Renal pelvis (tissue), 12 donors: ENCODE measurements at places on chromosomes 5 and 9. TPM values are rescaled to one million over a fixed set of nuclear protein-coding genes. Genes with fewer than 3 reads are reported as not detected.

GNPDA1 gene
- polyA plus RNA-seq = 70.6 TPM

SLC6A3 gene
- polyA plus RNA-seq = 0.15 TPM

GRXCR2 gene
- polyA plus RNA-seq = not detected

RAB3C gene
- polyA plus RNA-seq = 1.9 TPM

PHF24 gene
- 0.13 TPM for polyA plus RNA-seq

PCDHGA2 gene
- 6.3 TPM for polyA plus RNA-seq

ASPN gene
- 10.0 TPM for polyA plus RNA-seq

DNA sequence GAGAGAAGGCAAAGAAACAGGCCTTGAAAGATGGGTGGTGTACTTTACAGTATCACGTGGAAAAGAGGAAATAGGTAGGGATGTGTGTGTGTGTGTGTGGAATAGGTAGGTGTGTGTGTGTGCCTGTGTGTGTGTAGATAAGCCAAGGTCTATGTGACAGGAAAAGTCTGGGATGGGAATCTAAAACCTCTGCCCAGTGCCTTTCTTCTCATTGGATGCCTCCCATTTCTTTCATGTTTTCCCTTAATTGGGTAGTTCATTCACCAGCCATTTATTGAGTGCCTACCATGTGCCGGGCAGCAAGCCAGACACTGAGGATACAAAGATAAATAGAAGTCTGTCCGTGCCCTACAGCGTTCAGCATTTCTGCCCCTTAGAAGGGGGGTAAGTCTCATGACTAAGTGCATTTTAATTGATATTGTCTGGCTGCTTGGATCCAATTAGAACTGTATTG is 1.0 kb downstream of the URM1 start:
- DNase-seq = no peak

DNA sequence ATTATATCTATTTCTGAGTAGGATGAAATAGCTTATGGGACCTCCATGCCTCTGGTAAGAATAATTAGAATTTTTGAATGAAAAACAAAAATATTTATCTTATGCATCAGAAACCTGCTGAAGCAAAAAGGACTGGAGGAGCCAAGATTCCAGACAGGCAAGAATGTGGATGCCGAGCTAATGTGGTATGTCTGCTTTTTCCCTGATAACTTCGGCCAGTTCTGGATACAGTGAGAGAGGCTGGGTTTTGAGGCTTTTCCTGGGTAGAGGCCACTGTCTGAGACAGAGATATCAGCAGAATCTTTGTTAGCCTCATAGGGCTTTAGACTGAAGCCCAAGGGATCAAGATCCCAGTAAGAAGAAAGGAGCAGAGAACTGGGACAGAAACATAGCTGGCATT is 5.2 kb upstream of the CTNND2 start:
- no peak for DNase-seq

- no peak for DNase-seq
These were observed 103.2 kb upstream of the VCAN start for GRCh38 chr5:83368319-83368718.

DNA sequence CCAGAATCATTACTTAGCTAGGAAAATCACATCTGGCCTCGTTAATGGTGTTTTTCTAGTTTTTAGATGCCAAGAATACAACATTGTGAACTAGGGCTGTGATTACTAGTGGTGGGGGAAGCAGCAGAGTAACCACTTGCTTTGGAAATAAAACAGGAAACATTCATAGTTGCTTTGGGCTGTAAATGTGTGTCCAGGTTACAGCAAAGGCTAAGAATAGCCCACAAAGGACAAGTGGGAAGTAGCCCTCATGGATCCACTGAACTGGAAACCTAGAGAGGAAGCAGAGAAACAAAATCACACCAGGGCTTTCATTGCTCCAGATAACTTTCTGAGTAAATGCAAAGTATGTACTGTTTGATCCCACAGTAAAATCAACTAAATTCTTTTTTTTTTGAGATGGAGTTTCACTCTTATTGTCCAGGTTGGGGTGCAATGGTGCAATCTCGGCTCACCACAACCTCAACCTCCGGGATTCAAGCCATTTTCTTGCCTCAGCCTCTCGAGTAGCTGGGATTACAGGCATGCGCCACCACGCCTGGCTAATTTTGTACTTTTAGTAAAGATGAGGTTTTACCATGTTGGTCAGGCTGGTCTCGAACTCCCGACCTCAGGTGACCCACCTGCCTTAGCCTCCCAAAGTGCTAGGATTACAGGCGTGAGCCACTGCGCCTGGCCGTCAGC is 56.2 kb upstream of the TNFSF15 start:
- DNase-seq = no peak

DNA sequence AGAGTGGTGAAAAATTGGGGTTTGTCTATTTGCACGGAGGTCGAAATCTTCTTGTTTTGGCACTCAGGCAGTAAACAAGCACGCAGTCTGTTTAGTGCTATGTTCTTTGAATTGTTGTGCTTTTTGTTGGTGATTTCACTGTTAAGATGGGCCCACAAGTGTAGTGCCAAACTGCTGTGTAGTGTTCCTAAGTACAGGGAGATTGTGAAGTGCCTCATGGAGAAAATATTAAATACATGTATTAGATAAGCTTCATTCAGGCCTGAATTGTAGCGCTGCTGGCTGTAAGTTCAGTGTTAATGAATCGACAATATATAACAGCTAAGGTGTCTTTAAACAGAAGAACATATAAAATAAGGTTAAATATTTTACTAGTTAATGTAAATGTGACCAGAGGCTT is 17.3 kb downstream of the SREK1 start:
- DNase-seq = no peak

DNA sequence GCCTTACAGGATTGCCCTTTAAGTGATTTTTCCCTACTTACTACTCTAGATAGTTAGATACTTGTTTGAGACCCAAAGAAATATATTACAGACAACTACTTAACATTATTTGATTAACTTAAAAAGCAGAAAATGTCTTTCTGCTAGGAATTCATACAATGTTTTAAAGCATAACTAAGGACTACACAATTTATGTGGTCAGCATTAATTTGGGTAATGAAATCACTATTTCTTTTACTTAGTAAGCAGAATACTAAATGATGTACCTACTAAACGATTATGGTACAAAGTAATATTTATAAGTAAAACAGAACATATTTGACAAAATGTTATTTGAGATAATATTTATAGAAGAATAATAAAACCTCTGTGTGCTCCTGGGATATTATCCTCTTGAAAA is 371.9 kb upstream of the ARRDC3 start:
- DNase-seq = no peak

DNA sequence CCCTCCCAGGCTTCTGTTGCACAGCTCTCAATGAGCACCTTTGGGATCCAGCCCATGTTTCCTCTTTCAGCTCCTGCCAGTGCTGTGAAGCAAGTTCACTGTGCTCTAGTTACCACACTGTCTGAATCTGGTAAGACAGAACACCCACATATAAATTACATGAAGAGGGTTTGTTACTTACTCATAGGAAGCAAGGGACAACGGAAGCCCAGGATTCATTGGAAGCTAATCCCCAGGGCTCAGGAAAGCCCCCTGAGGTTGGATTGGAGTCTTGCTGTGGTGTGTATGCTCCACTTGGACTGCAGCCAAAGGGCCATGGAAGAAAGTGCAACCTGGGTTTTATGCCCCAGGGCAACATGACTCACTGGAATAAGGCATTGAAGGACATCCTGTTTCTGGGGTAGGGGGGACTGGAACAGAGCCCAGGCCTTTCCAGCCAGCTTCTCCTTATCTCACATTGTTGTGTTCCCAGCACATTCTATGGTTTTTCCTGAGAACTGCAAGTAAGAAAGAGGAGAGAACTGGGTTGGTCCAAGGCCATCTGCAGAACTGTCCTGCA is 15.6 kb upstream of the CLK4 start:
- DNase-seq = no peak

- no peak for DNase-seq
These were observed 435.1 kb upstream of the ST8SIA4 start for GRCh38 chr5:101338226-101338625.

DNA sequence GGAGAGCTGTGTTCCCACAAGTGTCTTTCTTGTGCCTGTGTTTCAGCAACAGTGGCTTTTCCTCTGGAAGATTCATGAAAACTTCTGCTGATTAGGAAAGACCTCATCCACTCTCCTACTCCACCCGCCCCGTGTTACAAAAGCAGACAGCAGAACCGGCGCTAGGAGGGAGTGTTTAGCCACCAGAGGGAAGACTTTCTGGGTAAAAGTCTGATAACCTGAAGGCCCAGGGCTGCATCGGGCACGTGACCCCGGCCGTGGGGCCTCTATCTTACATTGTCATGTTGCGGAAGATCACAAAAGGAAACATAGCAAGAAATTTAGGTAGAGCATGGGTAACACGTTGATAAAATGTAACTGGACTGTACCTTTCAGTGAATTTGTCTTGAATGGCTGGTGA is 32.0 kb upstream of the DMRT2 start:
- DNase-seq = no peak

GRCh38 chr5:61163905-61164304 is 1.6 kb upstream of the SMIM15 start:
- DNase-seq = no peak

DNA sequence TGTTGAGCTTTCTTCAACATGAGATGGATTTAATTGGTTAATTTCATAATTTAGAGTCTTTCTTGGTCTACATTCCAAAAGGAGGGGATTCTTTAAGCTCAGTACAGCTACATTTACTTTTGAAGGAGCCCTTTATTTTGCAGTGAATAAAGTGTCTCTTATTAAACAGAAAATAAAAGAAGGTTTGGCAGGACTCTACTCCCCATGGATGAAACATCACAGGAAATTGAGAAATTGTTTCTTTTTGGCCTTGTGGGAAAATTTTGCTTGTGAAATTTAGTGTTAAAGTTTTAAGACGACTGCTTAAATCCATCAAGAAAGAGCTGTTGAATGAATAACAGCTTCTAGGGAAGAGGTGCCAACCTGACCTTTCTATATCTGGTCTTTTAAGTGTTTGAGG is 187.7 kb downstream of the NTRK2 start:
- no peak for DNase-seq

DNA sequence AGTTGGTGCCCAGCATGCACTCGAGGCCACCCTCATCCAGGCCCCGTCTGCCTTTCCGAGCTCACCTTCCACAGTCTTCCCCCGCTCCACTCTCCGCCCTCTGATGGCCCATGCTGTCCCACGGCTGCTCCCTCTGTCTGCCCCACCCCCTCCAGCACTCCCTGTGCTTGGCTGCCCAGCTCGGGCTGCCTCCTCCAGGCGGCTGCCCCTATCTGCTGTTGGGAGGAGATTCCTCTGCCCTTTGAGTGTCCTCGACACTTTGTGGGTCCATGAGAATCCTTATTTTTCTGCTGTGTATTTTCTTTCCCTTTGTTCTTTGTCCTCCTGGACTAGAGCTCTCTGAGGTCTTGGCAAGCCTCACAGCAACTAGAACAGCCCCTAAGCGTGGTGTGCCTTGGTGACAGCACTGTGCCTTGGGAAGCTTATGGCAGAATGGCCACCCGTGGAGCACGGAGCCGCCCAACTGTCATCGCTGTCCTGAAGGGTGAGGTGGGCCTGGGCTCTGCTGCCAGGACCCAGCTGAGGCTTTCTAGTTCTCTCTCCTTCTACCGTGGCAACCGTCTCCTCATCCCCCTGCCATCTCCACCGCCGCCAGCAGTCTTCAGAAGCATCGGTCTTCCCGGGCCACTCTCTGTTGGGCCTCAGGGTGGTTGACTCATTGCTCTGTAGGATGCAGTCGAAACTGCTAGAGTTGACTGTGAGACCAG is 5.2 kb downstream of the NTMT1 start:
- DNase-seq = no peak

- DNase-seq = no peak
These were observed 94.2 kb upstream of the VCAN start for GRCh38 chr5:83377131-83377865.

- no peak for DNase-seq
These were observed 23.4 kb downstream of the PROP1 start for GRCh38 chr5:177972613-177973012.

DNA sequence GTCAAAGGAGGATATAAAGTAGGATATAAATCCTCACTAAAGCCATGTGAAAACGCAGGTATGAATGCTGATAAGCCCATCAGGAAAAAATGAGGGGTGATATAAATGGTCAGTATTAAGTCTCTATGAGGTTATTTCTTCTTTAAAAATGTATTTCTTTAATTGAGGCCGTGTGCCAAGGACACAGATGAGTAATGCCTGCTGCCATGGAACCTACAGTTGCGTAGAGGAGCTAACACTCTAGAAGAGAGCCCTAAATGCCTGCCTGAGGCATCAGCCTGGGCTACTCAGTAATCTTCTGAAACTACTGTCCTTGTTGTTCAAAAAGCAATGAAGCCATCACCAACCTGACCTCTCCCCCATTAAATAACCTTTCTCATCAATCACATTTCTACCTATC is 84.9 kb downstream of the KLHL3 start:
- no peak for DNase-seq
